Ammon's horn (tissue), 1 donor: ENCODE measurements at places on chromosomes 11 and 22.

DNA sequence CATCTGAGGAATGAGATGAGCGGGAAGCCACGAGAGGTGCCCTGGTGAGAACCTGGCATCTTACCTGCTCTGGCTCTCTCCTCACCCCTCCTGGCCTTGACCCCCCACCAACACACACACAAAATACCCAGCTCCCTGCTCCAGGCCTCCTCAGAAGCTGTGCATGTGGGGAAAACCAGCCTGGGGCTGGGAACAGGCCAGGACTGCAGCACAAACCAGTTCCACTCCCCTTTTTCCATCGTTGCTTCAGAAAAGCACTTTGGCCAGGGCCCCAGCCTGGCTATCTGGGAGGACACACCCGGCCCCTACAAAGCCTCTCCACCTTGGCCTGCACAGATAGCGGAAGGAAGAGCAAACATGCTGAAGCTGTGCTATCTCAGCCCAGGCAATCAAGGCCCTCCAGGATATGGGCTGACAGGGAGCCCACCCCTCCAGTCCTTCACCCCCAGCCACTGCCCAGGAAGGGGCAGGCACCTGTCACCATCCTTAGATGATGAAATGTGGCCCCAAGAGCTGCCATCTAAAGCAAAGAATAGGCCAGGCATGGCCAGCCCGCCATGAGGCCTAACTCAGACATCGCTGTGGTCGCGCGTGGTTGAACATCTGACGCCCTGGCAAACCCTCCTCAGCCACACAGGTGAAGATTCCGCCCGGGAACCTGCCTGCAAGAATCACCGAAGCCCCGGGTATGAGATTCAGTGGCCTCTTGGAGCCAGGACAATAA lies 35.4 kb downstream of the PISD start:
- DNase-seq: no peak

DNA sequence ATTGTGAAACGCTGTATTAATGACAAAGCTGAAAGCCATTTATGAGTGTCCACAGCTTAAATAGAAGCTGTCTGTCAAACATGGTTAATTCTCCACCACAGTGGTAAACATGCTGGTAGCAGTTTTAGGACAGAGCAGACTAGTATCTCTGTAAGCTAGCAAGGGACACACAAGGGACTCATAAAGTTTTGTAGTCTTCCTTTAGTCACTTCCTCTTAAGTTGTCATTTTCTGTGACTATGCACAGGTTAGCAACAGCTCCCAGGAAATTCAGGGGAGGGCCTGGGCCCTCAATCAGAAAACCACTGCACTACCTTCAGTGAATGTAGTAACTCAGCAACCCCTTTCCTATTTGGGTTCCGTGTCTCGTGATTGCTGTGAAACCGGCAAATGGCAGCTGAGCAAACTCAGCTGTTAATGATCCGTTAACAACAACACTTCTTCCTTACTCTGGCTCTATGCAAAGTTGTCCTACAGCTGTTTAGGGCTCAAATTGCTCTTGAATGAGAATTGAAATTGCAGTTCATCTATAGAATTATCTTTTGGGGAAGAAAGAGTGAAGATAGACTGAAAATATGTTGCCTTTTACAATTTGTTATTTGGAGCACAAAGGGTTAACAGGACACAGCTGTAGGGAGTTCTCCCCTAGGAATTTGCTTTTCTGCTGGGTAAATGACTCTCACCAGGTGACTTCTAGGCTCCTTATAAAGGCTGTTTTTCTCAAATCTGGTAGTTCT lies at the start of gene MMP26:
Gene MMP26, plus strand, starts transcription at position 731 of the 736 bp plus-strand sequence.
- no peak for DNase-seq

DNA sequence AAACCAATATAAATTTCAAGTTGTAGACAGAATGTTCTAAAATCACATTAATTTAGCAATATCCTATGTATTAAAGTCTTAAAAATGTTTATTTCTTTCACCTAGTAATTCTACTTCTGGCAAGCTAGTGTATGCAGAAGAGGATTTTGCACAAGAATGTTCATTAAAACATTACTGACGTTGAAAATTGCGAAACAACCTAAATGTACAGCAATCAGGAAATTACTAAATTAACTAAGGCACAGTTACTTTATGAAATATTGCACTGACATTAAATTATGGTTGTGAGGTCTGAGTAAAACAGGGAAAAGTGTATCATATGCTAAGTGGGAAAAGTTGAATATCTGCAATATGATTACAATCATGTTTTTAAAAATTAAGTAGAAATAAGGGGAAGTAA lies 4.1 kb downstream of the SLC36A4 start:
- DNase-seq: no peak

DNA sequence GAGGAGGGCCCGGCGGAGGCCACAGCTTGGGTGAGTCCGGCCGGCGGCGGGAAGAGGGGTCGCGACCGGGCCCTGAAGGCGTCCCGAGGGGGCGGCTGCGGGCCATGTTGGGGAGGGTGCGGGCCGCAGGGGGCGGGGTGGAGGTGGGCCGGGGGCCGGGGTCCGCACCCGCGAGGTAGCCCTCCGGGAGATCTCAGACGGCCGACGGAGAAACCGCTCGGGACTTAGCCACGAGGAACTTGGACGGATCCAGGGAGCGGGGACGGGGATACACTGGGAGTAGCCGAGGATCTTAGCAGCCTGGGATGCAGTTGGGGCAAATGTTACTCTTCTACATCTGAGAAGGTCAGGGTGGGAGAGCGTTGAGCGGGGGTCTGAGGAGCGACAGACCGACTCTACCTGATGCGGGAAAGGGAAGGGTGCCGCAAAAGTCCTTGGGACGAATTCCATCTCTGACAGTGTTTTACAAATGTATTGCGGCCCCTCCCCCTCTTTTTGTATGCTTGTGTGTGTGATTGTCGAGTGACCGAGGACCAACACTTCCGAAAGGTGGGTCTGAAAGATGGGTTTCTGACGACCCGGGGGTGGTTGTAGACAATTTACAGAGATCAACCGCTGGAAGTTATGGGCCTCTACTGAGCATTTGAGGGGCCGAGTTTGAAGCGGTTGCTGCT lies 658 bp downstream of the STIP1 start:
- no peak for DNase-seq

DNA sequence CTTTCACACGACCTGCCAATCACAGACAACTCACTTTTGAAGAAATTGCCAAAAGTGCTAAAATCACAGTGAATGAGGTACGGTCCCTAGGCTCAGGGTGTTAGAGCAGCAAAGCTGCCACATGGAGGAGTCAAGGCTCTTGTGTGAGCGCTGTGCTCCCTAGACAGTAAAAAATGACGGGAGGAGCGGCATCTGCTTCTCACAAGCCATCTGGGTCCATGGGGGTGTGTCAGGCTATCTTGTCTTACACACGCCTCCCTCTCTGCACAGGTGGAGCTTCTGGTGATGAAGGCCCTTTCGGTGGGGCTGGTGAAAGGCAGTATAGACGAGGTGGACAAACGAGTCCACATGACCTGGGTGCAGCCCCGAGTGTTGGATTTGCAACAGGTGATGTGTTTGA lies 14.8 kb downstream of the PSMD13 start:
- DNase-seq: peak; percentile 26

DNA sequence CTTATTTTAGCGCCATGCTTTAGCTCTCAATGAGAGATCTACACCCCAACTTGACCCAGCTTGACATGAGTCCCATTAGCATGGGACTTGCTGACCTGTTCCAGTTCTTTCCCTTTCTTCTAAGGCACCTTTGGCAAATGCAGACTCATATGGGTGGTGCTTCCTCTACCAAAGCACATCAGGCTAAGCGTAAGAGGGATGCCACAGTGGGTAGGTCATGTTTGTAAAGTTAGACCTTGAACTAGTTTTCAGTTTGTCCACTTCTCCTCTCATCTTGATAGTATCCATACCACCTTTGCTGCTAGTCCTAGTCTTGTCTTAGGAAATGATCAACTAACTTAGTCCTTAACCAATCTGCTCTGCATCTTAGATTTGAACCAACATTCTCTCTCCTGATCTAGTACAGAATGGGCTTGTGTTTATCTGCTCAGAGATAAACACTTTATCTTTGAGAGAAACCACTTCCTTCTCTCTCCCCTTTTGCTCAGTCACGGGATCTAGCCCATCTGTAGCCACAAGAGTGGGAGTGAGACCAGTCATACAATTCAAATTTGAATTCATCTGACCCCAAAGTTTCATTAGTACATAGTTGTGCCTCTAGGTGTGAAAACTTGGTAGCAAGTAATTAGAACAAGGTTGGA lies 72.1 kb upstream of the CD44 start:
- DNase-seq: no peak

DNA sequence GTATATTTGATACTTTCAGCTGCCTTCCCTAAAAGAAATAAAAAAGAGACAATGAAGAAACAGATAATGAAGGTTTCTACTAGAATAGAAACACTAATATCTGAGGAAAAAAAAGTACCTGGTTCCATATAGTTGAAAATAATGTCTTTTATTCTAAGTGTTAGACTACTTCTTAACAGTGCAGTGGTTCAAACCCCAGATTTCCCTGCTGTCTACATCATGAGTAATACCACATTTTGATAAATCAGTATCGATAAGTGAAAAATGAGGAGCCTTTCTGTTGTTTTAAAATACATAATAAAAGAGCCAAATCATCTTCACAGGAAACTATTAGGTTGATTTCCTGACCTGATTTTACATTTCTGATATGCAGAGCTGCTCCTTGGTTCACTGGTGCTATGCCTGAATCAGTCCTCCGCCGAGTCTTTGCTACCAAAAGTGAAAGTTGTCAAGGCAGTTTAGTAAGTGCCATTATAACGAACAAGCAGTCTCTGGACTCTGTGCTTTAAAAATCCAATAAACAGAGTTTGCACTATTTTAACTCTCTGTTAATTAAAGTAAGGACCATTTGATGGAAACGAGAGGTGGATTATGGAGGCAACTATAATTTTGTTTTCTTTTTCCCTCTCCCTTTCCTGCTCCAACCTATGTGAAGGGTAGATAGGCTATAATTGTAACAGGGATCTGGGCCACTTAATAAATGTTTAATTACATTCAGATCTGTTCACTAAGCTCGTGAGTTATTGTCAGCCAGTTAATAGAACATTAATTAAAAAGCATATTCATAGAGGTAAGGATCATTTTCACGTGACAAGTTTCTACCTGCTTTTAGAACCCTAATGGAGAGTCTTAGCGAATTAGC lies 724.5 kb upstream of the RAG2 start:
- no peak for DNase-seq

- no peak for DNase-seq
Measured at GRCh38 chr11:106331176-106331575, 253.7 kb downstream of the AASDHPPT start.

DNA sequence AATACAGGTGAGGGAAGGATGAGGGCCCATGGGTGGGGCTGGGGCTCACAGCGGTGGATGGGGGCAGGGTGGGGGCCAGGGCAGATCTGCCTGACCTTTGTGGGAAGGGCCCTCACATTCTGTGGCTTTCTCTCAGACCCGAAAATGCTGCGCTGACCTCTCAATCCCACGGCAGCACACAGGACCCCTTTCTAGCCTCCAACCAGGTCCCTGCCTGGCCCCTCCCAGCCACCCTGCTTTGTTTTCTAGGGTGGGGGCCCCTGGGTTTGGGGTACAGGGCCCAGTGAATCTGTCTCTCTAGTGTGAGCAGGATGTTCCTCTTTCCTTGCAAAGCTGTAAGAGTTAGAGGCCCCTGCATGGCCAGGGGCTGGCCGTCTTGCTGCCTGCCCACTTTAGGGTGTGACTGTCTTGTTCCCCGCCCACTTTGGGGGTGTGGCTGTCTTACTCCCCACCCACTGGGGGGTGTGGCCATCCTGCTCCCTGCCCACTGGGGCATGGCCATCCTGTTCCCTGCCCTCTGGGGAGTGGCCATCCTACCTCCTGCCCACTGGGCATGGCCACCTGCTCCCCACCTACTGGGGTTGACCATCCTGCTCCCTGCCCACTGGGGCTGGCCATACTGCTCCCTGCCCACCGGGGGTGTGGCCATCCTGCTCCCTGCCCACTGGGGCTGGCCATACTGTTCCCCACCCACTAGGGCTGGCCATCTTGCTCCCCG lies 11.5 kb downstream of the PARVG start:
- no peak for DNase-seq

- no peak for DNase-seq
Measured at GRCh38 chr11:60763692-60764369, 7.2 kb downstream of the MS4A15 start.

GRCh38 chr11:29127461-29127860 lies 889.4 kb downstream of the KCNA4 start:
- DNase-seq: no peak

GRCh38 chr11:15347969-15348734 lies 233.4 kb downstream of the INSC start:
- DNase-seq: no peak

- no peak for DNase-seq
Measured at GRCh38 chr22:48895831-48896765, 931.6 kb downstream of the BRD1 start.

- no peak for DNase-seq
Measured at GRCh38 chr11:43632181-43632580, 48.4 kb upstream of the HSD17B12 start.

DNA sequence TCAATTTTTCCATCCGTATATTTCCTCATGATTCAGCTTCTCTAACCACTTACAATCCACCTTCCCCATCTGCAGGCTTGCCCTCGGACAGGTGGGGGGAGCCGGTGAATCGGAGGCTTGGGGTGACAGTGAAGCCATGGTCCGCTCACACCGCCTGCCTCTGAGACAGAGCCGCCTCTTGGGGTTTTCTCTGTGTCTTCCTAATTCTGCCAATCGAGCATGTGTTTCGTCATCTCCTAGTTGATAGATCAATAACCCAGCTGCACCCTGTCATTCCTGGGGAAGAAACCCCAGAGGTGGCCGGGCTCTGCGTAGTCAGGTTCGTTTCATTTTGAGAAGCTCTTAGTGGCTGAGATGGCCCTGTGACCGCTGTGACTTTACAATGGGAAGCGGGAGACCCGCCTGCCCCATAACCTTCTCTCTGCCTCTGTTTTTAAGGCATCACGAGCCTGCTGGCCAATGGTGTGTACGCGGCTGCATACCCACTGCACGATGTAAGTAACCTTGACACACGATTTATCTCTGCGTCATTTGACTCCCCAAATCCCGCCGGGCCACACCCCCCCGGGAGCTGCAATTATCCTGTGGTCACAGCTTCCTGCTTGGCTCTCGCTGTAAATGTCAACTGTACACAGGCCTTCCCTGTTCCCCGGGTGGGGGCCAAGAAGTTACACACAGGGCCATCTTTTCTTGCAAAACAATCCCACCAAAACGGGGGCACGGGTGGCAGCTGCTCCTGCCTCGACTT lies 33.3 kb downstream of the ANO1 start:
- no peak for DNase-seq

DNA sequence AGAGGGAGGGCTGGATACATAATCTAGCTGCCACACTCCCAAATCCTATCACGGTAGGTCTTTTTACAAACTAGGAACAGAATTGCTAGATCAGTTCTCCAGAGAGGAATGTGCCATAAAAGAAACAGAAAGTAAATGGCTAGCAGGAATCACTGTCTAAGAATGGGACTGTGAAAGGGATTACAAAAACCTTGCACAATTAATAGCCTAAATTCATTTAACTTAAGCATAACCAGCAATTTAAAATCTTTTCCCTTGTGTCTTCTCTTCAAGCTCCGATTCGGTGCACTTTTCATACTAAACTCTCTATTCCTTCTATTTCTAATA lies 35.2 kb downstream of the APOL5 start:
- DNase-seq: no peak

GRCh38 chr22:42296381-42296853 lies 26.0 kb upstream of the TCF20 start:
- peak; percentile 83 for DNase-seq

- peak; percentile 63 for DNase-seq
Measured at GRCh38 chr11:9187616-9188015, 77.5 kb downstream of the DENND5A start.

GRCh38 chr11:64810891-64811272 lies 531 bp upstream of the MEN1 start:
- DNase-seq: no peak

GRCh38 chr11:2778630-2779498 lies 79.1 kb upstream of the KCNQ1OT1 start:
- peak; percentile 91 for DNase-seq
